Type B pancreatic cell (in vitro differentiated cells): ENCODE measurements at places on chromosomes 3 and 15.

- no peak for DNase-seq
Observed at GRCh38 chr3:191982481-191982880, 521.5 kb downstream of the PYDC2 start.

DNA sequence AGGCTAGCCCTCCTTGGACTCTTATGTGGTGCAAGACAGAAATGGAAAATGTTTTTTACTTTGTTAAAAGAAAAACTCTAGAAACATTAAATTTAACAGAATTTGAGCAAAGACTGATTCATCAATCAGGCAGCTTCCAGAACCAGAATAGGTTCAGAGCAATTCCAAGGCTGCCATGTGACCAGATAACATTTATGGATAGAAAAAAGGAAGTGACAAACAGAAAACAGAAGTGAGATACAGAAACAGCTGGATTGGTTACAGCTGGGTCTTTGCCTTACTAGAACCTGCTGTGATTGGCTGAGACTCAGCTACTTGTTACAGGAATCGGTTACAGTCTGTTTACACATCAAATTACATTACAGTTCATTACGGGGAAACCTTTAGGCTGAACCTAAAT, 22.5 kb upstream of the OTOL1 start:
- DNase-seq = no peak

GRCh38 chr3:180278583-180279188, 241.9 kb upstream of the PEX5L start:
- no peak for DNase-seq

GRCh38 chr3:8773941-8774542, 4.6 kb upstream of the OXTR start:
- no peak for DNase-seq

- no peak for DNase-seq
Observed at GRCh38 chr3:10848261-10848660, 32.2 kb downstream of the SLC6A11 start.

DNA sequence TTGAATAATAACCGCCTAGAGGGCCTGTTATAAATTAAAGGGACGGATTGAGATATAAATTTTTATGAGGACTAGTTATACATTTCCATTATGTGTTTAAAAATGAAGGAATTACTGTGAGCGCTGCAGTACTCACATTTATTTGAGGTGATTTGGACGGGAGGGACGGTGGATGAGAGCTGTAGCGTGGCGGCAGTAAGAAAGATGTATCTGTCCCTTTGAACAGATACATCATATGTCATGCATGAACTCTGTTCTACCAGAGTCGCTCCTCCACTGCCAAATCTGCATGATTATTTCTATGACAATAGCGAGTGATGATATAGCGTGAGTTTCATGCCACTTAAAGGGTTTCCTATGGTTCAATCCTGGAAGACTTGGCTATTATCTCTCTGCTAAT, 538.8 kb downstream of the MCTP2 start:
- no peak for DNase-seq

- DNase-seq = no peak
Observed at GRCh38 chr3:100535610-100535943, 43.2 kb downstream of the TMEM45A start.

GRCh38 chr3:72196377-72196929, 411.5 kb upstream of the PROK2 start:
- DNase-seq = no peak

DNA sequence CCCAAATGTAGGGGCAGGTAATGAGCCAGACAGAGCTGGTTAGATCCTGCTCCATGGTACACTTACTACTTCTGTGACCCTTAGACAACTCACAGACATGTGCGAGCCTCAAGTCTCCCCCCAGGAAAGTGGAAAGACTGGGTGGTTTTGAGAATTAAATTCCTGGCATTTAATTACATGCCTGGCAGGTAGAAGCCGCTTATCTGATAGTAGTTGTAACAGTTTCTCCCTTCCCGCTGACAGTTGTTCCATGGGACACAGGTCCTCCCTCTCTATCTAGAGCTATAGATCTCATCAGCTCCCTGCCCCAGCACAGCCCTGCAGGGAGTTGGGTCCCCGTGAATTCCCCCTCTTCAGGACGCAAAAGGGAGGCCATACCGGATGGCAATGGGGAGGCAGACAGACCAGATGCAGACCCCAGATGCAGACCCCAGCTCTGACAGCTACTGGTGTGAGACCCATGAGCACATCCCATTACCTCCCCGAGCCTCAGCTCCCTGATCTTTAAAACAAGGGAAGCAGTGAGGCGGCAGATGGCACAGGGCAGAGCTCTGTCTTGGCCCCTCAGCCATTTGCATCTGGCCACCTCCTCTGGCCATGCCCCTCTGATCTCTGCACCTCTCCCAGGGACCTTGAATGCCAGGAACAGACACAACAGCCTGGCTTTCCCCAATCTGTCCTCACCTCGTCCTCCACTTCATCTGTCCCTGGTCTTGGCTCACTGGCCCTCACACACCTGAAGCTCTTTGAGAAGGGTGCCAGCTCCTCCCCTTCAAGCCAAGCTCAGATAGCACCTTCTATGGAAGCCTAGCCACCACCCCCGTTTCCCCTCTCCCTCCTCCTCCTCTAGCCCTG, 34.1 kb upstream of the NR2C2 start:
- no peak for DNase-seq

DNA sequence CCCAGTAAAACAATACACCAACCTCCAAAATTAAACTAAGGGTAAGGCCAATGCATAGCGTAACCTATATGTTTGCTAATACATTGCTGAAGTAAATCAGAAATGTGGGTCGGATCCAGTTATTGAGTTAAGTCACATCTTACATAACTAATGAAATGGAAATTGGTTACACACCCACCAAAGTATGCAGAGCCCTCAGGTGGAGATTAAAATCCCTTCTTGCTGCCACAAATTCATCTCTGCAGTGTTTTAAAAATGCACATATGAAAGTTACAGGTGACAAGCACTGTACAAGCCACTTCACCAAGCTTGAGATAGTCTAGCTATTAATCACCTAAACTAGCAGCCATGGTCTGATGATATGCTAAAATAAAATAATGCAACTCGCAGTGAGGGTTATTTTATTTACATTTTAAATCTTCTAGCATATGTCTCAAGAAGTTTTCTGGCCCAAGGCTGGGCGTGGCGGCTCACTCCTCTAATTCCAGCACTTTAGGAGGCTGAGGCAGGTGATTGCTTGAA, 130.6 kb downstream of the AQP9 start:
- no peak for DNase-seq

DNA sequence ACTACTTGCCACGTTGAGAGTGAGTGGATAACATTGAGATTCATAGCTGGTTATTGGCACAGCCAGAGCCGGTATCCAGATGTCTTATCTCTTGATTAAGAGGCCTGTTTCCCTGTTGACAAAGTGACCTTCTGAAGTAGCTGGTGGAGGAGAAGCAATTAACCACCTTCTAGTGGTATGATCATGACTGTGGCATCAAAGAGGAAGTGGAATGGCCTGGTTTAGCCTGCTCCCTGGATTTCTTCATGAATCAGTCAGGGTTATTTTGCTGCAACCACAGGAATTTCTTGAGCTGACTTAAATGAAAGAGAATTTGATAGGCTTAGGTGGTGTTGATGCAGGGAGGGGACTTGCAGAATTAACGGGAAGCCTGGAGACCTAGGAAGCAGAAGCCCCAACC, 398.3 kb downstream of the MFSD1 start:
- no peak for DNase-seq

GRCh38 chr3:188507244-188507720, 353.3 kb downstream of the LPP start:
- no peak for DNase-seq

DNA sequence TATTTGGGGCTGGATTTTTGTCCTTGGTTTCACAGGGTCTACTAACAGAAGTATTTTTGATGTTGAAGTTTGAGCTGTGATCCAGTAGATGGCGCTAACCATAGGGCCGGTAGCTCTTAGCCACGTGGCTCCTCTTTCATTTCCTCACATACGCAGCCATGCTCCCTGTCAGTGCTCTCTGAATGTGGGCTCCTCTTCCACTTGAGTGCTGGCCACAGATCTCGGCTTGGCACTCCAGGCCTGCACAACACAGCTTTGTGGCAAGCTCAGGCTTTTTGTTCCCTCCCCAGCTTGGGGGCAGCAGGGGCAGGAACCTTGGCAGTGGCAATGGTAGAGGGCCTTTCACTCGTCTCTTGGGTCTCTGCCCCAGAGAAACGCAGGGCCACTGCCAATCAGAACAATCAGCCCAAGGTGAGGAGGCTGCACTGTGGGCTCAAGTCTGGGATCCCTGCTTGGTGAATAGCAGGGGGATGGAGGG, 18.6 kb upstream of the DNAAF4 start:
- no peak for DNase-seq

DNA sequence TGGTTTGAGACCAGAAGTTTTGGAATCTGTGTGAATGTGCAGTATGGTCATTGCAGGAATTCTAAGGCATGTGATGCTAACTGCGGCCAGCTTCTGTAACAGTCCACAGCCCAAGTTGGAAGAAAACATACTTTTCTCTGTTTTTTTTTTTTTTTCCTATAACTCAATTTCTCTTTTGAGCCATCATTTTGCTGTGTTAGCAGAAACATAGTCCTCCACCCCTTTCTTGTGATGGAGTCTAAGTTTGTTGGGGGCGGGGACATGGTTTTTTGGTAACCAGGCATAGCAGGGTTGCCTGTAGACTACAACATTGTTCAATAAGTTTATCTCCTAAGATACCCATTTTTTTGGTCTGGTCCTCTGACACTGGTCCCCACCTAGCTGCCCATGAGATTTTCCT, 223.2 kb upstream of the ONECUT1 start:
- no peak for DNase-seq

DNA sequence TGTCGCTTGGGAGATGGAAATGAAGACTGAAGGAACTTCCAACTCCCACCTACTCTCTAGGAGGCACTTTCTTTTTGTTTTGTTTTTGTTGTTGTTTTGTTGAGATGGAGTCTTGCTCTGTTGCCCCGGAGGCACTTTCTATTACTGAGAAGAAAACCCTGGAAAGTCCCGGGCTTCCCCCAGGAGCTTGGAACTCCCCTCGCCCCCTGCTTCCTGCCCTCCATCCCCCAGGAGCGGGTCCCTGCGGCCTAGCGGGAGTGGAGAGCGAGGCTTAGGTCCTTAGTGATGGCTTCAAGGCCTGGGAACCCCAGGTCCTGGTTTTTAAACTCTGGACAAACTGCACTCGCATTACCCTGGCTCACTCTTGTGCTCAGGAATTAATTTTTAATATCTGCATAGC, 195.7 kb downstream of the OCA2 start:
- DNase-seq = no peak

DNA sequence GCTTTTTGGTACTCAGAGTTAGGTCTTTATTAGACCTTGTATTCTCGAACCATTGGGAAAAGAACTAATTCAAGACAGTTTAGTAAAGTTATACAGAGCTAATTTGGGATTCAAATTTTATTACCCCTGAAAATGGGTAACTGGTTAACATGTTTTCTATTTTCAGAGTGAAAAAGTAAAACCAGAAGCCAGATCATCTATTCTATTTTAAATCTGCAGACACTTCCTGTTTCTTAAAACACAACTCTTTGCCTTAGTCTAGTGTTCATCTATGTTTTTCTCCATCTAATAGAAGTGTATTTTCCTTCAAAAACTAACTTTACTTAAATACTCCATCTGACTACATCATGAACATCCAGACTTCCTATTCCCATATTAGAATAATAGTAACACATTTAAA, 113.4 kb downstream of the CCNL1 start:
- DNase-seq = no peak

- no peak for DNase-seq
Observed at GRCh38 chr15:29056839-29057450, 171.2 kb downstream of the APBA2 start.

GRCh38 chr3:18712713-18713576, 287.8 kb upstream of the SATB1 start:
- DNase-seq = no peak

DNA sequence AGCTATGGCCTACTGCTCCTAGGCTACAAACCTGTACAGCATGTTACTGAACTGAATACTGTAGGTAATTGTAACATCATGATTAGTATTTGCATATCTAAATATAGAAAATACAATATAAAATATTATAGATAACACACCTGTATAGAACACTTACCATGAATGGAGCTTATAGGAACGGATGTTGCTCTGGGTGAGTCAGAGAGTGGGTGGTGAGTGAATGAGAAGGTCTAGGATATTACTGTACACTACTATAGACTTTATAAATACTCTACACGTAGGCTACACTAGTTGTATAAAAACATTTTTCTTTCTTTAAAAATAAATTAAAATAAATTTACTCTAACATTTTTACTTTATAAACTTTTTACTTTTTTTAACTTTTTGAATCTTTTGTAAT, 224.0 kb upstream of the CBLB start:
- DNase-seq = no peak

GRCh38 chr3:11452885-11453847, 181.0 kb downstream of the ATG7 start:
- no peak for DNase-seq

- DNase-seq = no peak
Observed at GRCh38 chr3:71136276-71136675, 447.3 kb downstream of the FOXP1 start.

- DNase-seq = no peak
Observed at GRCh38 chr15:60633426-60633968, 154.6 kb upstream of the ICE2 start.

DNA sequence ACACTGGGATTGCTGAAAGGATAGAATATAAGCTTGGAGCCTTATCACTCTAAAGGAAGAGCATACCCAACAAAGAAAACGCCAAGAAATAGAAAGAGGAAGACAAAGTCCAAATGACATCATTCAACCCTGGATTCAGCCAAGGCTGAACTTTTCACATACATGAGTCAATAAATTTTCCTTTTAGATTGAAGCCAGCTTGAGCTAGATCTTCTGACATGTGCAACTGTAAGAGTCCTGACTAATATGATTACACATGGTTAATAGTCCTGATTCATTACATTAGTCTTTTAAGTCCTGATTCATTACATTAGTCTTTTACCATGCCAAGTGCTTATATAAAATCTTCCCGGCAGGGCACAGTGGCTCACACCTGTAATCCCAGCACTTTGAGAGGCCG, 13.6 kb upstream of the DENND6A start:
- DNase-seq = no peak

GRCh38 chr3:15794303-15794771, 3.4 kb downstream of the ANKRD28 start:
- DNase-seq = no peak

DNA sequence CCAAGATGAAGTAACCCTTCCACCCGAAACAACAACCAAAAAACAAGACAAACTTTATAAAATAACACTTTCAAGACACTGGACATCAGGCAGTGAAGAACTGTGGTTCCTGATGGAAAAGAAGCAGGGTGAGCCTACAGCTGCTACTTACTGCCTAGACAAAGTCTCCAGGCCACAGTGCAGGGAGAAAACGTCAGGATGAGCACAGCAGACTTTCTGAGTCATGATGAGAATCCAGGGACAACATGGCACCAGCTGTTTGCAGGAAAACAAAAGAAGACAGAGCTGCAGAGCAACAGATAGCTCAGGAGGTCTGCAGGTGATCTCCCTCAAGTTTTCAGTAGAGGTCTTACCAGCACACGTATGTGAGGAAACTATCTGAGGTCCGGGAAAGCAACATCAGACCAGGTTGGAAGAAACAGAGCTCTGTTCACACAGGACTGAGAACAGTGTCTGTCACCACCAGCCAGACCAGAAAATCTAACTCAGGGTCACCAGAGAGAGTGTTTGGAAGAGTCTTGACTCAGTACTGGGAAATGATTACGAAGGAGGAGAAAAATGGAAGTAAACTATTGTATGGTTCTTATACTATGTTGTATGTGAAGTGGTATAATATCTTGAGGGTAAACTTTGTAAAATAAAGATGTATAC, 108.9 kb downstream of the ANO10 start:
- no peak for DNase-seq

- DNase-seq = peak; percentile 50
Observed at GRCh38 chr15:101561584-101561906, 72.0 kb upstream of the PCSK6 start.
